ENCODE measurements at places on chromosomes 1 and 21.

DNA sequence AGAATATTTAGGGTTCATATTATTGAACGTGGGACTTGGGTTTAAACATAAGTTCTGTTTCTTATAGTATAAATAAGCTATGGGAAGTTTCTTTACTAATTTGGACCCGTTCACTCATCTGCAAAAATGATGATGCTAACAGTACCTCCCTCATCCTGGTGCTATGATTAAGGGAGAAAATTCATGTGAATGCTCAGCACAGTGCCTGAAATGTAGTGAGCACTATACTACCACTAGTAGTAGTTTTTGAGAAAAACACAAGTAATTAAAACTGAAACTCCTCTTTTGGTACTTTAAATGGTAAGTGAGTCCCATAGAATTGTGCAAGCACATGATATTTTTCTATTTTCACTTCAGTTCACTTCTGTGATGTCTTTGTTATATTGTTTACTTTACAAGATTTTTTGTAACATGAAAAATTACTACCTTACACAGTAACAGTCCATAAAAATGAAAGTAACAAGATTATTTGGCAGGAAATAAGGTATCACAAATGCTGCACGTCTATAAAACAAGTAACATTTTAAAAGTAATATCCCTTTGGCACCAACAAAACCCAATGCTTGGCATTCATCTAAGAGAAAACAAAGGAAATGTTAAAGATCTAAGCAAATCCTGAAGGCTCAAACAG is 11.3 kb upstream of the PTPRC start:
- no peak for DNase-seq

DNA sequence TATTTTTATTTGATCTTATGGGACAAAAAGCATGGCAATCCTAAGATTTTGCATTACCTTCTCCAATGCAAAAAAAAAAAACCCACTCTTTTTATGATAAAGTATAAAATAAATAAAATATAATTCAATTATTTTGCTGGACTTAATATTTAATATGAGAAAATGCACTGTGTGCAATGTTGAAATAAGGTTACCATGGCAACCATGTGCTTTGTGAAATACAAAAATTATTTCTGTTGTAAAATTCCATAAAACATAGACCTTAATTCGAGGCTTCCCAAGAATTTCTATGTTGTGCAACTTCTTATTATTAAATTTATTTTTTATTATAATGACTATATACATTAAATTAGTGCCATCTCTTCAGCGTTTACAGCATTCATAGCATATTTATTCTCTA is 989.5 kb downstream of the MRPL39 start:
- no peak for DNase-seq

- no peak for DNase-seq
These were observed 14.4 kb downstream of the FAAH start for GRCh38 chr1:46408356-46409062.

- no peak for DNase-seq
These were observed 373.0 kb upstream of the ADAMTS5 start for GRCh38 chr21:27339902-27340301.

- DNase-seq, result no peak
These were observed 4.9 kb upstream of the CAPN2 start for GRCh38 chr1:223707256-223708000.

- no peak for DNase-seq
These were observed 765 bp upstream of the HIPK1 start for GRCh38 chr1:113928187-113928930.

DNA sequence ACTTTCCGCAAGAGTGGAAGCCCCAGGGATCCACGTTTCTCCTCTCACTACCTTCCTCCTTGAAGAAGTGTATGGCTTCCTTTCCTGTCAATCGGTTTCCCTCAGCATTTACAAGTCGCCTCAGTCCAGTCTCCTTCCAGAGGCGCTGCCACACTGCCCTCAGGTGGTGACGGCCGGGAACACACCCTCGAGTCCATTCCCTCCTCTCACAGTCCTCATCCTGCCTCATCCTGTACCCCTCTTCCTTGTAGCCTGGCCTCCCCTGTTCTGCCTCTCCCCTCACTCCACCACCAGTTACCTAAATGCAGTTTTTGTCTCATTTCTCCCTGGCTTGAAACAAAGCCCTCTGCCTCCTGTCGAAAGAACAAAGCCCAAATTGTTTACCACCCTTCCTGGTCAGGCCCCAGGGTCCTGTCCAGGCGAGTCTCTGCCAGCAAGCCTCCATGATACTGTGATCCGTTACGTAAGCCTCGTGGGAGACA is 23.2 kb upstream of the LSM10 start:
- peak; percentile 93 for DNase-seq

- DNase-seq, result no peak
These were observed 5.9 kb upstream of the PIGR start for GRCh38 chr1:206952171-206952570.

DNA sequence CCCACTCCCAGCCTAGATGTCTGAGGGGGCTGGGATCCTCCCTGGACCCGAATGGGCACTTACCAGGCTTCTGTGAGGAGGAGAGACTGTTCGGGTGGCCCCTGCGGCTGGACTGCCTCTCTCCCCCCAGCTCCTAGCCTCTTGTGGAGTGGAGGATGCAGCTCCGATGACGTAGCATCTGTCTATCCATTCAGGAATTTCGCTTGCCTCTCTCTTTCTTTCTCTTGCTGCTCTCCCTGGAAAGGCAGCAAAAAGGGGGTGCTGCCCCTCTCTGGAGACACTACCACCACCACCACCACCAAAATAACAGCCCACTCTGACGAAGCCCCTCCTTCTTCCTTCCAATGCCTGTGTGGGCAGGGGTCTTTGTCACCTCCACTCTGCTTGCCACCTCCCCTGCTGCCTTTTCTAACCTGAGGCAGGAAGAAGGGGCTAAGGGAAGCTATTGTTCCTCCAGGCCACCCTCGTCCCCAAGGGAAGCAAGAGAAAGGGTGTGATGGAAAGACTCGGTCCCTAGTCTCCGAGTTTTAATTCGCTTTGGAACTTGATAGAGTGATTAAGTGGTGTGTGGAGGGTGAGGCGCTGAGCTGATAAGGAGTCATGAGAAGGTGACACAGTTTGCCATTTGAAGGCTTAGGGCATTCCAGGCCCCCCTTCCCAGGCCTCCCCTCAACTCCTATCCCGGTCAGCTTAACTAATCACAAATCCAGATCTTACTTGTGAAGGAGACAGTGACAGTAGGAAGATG is 60.5 kb downstream of the RHBG start:
- no peak for DNase-seq

GRCh38 chr1:224333309-224333926 is 3.4 kb upstream of the NVL start:
- no peak for DNase-seq

DNA sequence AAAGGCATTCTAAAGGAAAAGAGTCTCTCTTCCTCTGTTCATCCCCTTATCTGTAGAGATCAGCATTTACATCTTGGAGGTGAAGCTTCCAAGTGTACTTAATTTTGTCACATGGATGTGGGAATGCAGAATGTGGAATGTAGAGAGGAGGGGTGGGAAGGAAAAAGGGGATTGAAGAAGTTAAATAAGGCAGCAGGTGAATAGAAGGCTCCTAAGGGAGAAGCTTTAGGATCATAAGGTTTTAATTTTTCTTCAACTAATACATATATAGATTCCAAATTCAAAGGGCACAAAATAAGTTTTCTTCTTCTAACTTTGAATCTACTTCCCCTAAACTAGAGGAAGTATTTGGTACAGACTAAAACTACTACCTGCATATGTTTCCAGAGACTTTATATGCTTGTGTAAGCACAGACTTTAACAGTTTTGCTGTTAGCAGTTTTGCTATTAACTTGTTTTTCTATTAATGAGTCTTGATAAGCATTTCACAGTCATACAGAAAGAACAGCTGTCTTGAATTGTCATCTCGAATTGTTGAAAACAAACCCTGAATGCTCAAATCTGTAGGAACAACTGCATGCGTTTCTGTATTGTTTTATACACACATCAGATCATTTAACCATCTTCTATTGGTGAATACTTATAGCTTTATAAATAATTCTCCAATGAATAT is 12.7 kb downstream of the TENT5C start:
- no peak for DNase-seq

- no peak for DNase-seq
These were observed 101.5 kb upstream of the IFFO2 start for GRCh38 chr1:19057784-19058475.

- no peak for DNase-seq
These were observed 92.0 kb upstream of the RALGPS2 start for GRCh38 chr1:178633056-178633455.

- no peak for DNase-seq
These were observed 48.7 kb downstream of the ELAVL4 start for GRCh38 chr1:50157306-50157941.

- DNase-seq, result no peak
These were observed 4.3 kb upstream of the CSF1 start for GRCh38 chr1:109906160-109906838.

DNA sequence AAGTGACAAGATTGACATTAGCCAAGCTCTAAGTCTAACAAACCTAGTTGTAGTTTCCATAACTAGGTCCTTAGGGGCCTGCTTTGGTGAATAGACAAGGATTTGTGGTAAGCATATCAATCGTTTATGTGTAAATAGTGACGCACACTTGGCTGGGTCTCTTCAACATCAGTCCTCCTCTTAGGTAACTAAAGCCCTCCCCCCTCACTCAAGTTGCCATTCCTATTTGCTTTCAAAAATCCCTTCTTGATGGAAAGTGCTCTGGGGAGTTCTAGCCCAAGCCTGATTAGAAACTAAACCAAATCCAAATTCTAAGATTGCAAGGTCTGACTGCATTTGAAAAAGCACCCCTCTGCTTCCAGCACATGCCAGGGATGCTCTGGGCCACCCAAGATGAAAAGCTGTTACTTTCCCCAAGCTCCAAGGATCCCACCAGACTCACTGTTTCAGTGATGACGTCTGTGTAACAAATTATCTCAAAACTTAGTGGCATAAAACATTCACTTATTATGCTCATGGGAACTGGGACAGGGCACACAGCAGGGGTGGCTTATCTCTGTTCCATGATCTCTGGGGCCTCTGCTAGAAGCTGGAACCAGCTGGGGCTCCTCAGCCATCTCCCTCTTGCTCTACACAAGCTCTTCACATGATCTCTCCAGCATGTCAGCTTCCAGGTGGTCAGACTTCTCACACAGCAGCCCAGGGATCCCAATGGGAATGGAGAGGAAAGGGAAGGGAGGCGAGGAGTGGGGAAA is 74.1 kb downstream of the RRAGC start:
- no peak for DNase-seq

- DNase-seq, result no peak
These were observed 3.5 kb downstream of the GORAB start for GRCh38 chr1:170535418-170535817.

DNA sequence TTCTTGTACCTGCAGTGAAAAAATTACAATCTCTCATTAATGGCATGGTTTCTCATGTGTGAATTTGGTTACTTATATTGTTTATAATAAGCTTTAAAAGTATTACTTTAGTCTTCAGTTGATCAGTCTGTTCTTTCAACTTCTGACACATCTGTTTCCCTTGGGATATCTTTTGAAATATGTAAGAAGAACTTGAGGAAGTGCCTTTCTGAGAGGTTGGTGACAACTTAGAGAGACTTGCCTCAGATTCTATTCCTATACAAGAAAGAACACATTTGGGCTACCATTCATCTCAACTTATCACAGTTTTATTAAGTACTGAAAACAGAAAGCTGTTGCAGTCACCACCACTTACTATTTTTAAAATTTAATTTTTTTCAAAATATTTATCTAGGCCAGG is 8.1 kb downstream of the AKNAD1 start:
- no peak for DNase-seq

DNA sequence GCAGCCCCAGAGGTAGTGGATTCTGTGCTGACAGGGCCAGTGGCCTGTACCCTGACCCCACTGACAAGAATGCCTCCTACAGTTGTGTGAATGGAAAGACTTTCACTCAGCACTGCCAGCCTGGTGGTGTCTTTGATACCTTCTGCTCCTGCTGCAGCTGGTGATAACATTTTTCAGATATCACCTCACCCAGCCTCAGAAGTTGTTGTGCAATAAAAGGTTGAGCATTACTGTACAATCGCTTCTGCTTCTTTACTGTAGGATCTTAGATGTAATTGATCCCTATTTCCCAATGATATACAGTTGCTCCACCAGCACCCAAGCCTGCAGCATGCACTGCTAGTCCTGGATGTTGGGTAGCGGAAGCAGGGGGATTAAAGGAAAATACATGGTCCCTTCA is 4.8 kb upstream of the CHIA start:
- DNase-seq, result no peak

DNA sequence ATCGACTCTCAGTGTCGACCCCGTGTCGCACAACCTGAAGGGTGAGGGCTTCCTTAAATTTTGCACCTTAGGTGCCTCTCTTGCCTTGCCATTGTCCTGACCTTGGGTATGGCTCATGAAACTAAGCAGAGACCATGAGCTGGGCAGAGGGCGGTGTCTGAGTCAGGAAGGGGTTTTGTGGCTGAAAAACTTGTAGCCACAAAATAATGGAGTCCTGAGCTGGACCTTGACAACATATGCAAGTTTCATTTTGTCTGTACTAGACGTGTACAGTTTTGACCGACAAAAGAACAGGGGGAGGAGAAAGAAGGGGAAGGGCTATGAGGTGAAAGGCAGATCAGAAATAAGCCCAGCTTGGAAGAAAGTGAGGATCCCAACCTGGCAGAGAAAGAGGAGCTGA is 8.3 kb upstream of the RUNX1 start:
- no peak for DNase-seq

DNA sequence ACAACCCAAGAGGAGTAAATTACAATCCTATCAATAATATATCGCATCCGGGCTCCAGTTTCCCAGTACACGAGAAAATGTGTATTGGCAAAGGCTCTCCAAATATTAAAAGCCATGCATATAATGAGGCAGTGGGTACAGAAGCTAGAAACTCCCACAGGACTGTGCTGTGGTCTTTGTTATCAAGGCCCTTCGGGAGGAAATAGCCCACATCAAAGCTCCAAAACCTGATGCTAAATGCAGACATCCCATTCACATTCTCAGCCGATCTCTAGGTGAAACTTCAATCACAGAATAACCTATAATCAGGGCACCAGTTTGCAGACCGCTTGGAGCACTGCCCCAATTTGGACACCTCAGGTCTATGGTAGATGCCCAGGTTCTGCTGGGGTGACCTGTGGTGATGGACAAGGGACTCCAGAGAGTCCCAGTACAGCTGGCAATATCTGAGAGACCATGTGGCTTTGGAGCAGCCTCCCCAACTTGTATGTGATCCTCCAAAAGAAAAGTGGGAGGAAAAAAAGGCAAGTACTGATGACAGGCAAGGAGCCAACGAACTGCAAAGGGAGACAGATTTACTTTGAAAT is 148.8 kb upstream of the CAMK1G start:
- no peak for DNase-seq
